ENCODE measurements at places on chromosomes 2 and 18.

DNA sequence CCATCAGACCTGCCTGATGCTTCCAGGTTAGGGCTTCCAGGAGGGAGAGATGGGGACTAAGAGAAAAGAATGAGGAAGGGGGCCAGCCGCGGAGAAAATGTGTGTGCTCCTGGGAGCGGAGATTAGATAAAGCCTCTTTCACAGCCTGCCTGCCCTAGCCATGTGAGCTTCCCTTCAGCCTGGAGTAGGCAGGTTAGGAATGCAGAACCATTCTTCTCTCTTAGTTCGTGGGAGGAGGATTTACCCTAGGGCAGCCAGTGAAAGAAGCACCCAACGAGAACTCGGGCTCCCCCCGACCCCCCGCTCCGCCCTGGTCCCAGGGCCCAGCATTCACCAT lies 36.1 kb downstream of the POMC start:
- DNase-seq = no peak

GRCh38 chr2:4122726-4123125 lies 419.4 kb downstream of the DCDC2C start:
- DNase-seq = no peak

GRCh38 chr2:239138610-239139009 lies 262.2 kb downstream of the HDAC4 start:
- DNase-seq = no peak

DNA sequence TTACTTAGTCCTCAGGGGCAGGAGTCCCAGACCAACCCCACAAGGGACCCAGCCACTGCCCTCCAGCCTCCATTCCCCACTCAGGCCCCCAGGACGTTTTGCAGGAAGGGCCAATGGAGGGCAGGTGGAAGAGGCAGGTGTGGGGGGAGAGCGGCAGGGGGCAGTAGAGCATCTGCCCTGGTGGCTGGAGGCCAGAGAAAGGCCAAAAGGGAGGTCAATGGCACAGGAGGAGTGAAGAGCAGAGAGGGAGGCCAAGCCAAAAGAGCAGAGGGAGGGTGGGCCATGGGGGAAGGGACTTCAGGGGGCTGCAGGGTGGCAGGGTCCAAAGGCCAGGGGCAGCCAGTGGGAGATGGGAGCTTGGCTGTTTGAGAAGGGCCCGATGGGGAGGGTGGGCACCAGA lies 17.3 kb upstream of the GPR55 start:
- no peak for DNase-seq

DNA sequence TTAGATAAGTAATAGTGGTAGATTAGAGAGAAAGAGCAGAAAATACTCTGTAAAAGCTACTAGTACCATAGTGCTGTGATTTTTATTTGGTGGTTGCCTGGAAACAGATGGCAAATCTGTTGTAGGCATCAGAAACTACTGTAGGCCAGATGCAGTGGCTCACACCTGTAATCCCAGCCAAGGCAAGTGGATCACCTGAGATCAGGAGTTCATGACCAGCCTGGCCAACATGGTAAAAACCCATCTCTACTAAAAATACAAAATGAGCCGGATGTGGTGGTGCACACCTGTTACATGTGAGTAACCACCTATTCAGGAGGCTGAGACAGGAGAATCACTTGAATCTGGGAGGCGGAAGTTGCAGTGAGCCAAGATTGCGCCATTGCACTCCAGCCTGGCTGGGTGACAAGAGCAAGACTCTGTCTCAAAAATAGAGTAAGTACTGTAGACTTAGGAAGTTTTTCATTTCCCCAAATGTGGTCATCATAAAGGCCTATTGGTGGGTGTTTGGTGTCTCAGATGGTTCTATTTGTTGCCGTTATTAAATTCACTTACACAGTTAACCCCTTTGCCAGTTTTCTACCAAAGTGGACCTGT lies 79.6 kb downstream of the SPTBN1 start:
- DNase-seq = no peak

DNA sequence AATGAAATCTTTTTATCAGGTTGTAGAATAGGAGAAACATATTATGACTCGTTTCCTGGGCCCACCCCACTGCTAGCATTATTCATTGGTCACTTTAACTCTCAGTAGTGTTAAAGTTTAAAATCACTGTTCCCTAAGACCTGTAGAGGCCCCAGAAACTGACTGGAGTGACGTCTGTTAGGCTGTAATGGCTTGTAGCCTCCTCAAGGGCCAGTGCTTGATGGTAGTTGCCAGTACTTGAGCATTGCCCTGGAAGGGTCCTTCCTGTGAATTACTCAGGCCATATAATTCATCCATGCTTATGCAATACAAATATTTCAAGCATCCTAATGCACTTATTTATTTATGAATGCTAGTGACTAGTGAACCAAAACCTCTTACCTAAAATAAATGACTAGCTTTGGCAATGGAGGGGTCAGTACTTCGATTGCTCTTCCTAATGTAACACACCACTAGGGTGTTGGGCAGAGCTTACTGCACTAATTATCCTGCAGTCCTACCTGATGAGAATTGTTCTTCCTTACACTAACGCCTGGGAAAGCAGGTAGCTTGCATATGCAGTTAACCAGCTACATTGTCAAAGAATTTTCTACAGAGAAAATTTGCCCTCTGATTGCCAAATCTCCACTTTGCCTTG lies 31.2 kb downstream of the ARHGAP25 start:
- no peak for DNase-seq

GRCh38 chr2:51424418-51424817 lies 392.5 kb upstream of the NRXN1 start:
- no peak for DNase-seq

DNA sequence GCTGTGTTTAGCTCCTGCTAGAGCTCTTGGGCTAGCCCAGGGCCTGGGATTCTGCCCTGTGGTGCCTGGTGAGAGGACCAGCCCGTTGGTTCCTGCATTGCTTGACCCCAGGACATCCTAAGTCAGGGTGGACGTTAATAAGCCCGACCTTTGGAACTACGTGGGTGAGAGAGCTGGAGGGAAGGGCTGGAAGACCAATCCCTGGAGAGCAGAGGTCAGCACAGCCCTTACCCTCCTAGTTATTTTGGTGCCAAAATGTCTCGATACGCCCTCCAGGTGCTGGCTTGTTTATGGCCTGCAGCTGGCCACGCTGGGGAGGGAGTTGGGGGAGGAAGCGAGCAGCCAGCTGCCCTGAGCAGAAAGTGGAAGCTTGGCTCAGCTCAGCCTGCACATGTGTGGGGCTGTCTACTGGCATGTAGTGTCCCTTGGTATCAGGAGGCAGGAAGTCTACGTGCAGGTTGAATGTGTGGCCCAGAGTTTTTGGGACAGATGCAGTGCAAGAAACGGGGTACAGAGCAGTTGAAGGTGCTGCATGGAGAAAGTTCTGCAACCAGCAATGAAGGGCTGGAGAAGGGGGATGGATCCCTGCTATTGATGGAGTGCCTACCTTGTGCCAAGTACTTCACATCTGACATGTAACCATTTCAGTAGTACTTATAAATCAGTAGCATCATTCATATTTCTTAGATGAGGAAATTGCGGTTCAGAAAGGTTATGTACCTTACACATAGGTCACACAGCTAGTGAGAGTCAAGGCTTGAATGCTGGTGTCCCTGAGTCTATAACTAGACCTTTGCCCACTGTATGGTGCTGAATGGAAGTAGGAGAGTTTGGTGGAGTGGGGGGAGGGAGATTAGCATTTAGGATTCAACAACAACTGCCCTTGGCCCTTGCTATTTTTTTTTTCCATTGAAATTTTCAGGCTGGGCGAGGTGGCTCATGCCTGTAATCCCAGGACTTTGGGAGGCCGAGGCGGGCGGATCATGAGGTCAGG lies 5.0 kb upstream of the DGKD start:
- no peak for DNase-seq

DNA sequence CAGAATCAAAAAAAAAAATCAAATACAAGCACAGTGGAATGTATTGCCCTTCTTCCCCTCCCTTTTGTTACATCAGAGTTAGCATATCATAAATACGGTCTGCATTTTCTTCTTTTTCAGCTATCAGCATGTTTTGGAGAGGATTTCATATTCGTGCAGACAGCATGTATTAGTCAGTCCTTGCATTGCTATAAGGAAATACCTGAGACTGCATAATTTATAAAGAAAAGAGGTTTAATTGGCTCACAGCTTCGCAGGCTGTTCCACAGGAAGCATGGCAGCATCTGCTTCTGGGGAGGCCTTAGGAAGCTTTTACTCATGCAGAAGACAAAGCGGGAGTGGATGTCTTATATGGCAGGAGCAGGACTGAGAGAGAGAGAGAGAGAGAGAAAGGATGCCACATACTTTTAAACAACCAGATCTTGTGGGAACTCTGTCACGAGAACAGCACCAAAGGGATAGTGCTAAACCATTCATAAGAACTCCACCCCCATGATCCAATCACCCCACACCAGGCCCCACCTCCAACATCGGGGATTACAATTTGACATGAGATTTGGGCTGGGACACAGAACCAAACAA lies 8.9 kb downstream of the IL1B start:
- DNase-seq = no peak

- DNase-seq = no peak
These were observed 1650.3 kb upstream of the CELF4 start for GRCh38 chr18:39215920-39216319.

DNA sequence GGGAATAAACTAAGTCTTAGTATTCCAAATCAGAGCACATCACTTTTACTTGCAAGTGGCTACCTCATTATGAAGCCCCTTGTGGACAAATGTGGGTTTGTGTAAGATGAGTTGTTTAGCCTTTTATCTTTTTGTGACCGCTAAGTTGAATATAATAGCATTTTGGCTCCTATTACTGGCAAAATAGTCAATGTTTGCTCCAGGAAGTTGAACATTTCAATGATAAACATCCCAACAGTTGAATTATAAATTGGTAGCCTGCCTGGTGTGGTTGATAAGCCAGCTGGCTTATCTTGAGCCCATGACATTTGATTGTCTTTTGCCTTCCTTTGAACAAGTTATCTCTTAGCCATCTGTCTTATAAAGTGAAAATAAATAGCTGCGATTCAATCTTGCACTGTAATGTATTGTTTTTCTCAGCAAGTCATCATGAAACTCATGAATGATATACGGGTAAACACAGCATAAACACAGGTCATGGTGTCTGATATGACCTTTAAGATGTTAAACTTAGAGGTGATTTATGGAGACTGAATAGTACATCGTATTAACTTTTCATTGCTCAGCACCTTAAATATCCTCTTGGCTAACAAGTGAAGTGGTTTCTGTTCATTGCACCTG lies 338.4 kb downstream of the SOCS6 start:
- no peak for DNase-seq

- no peak for DNase-seq
These were observed 63.5 kb downstream of the PTPN2 start for GRCh38 chr18:12820506-12820905.

DNA sequence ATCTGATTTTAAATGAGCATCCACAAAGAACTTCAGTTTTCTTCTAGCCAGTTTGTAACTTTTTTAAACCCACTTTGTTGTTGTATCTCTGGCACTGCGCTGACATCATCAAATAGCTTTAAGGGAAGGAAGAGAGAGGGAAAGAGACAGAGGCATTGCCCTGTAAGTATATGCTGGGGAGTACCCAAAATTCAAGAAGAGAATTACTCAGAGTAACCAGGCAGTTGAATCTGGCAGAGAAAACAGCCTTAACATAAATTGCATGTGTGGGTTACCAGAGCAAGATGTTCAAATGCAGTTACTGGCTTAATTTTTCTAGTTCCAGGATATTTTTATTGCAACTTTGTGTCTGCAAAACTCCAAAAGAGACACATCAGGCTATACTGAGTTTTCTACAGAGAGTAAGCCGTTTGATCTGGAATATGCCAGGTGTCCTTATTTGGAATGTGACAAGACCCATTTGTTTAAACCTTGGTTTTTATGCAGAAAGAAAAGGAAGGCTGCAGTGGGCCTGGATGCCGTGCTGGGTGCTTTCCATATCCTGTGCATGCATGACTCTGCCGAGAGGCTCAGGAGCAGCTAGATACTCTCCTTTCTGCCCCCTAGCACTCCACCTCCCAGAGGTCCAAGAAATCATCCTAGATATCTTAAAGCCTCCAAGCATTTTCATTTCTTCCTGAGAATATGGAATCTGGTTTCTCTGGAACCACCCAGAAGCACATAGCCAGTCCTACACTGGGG lies 93.7 kb downstream of the MAPRE2 start:
- DNase-seq = no peak

GRCh38 chr2:86584151-86584913 lies 21.1 kb upstream of the CHMP3 start:
- DNase-seq = no peak

- no peak for DNase-seq
These were observed 18.5 kb upstream of the EML6 start for GRCh38 chr2:54704688-54705605.

DNA sequence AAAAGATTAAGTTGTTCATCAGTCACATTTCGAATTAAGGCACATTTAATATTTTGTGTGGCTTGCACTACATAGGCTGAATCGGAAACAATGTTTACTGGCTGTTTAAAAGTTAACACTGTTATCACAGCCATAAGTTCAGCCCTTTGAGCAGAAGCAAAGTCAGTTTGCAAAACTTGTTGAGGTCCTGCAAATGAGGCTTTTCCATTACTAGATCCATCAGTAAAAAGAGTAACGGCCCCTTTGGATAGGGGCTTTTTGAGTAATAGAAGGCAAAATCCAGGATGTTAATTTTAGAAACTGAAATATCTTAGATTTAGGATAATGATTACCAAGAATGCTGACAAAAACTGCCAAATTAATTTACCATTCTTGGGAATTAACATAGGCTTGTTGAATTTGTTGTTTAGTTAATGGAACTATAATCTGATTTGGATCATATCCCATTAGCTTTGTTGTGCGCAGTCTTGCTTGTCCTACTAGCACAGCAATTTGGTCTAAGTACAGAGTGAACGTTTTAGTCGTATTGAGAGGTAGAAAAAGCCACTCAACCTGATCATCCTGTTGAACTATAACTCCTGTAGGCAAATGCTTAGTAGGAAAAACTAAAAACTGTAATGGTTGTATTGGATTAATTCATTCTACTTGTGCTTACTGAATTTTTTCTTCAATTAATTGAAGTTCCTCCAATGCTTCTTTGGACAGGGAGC lies 13.9 kb upstream of the SUCLG1 start:
- DNase-seq = no peak

- DNase-seq = no peak
These were observed 107.8 kb upstream of the DAPL1 start for GRCh38 chr2:158687315-158687714.

DNA sequence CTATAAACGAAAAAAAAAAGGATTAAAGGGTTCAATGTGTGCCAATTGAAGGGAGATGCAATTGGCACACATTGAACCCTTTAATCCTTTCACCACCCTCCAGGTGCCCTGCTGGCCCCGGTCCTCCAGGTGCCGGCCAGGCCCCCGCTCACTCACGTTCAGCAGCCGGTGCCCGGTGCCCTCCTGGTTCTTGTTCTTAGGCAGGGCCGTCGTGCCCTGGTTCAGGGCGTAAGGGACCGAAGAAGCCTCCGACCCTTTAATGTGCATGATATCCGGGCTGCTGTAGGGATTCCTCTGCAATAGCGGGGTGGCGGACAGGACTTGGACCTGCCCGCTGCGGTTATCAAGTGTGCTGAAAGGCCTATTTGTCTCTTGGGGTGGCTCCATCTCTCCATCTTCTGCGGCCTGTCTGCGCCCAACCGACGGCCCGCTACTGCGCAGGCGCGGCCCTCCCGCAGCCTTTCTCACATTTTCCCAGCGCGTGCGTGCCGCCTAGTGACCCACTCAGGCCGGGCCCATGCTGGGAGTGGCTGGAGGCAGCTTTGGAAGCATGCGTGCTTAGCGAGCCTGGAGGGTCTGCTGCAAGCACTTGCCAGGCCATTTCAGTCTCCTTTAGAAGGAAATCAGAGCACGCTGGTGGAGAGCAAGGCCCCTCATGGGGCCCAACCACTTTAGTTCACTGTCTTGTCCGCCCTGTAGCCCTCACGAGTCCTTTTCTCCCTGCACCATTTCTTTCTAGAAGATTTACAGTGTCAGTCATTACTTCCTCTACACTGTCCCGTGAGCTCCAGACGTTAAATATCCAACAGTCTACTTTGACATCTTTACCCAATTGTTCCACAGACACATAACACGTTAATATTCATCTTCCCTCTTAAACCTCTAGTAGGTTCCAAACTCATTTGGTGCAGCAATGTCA lies 24.3 kb downstream of the TMEM237 start:
- DNase-seq = no peak
